ENCODE measurements at places on chromosomes 4 and X.

GRCh38 chrX:10524578-10524977 is 95.8 kb downstream of the MID1 start:
- no peak for DNase-seq

- no peak for DNase-seq
These were observed 29.1 kb upstream of the CD38 start for GRCh38 chr4:15749001-15749400.

- no peak for DNase-seq
These were observed 6.8 kb downstream of the RBM47 start for GRCh38 chr4:40622913-40623312.

GRCh38 chr4:142663828-142664227 is 182.3 kb downstream of the INPP4B start:
- no peak for DNase-seq

GRCh38 chr4:156201050-156201449 is 247.4 kb upstream of the CTSO start:
- DNase-seq = no peak

DNA sequence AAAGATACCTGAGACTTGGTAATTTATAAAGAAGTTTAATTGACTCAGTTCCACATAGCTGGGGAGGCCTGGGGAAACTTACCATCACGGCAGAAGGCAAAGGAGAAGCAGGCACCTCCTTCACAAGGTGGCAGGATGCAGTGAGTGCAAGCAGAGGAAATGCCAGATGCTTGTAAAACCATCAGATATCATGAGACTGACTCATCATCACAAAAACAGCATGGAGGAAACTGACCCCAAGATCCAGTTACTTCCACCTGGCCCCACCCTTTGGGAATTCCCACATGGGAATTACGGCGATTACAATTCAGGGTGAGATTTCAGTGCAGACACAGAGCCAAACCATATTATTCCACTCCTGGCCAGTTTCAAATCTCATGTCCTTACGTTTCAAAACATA is 514.7 kb upstream of the SPANXN1 start:
- no peak for DNase-seq

DNA sequence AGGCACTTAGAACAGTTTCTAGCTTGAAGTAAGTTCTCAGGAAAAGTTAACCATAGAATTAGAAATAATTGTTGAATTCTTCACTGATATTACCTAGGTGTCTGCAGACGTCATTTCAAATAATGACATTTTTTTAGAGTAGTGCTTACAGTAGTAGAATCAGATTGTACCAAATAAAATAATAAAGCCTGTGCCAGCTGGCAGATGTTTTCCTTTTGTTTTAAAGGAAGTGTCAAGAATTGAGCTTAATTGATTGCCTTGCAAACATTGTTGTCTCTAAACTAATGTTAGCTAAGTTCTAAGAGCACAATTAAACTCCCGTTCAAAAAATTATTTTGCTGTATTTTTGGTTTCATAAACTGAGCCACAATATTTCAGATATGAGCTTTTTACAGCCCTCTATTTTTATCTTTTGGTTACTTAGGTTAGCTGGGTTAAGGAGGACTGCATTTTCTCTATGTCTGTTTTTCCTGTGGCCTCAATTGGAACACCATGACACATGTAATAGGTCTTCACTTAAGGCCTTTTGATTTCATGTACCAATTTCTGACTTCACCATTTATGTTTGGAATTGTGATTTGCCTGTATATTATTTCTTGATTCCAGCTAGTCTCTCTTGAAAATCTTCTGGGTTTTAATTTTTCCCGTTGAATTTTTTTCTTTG is 64.2 kb downstream of the DCUN1D4 start:
- DNase-seq = no peak

GRCh38 chr4:109298279-109299010 is 4.0 kb downstream of the COL25A1 start:
- peak; percentile 72 for DNase-seq

- no peak for DNase-seq
These were observed 19.1 kb downstream of the STARD8 start for GRCh38 chrX:68666580-68666979.

DNA sequence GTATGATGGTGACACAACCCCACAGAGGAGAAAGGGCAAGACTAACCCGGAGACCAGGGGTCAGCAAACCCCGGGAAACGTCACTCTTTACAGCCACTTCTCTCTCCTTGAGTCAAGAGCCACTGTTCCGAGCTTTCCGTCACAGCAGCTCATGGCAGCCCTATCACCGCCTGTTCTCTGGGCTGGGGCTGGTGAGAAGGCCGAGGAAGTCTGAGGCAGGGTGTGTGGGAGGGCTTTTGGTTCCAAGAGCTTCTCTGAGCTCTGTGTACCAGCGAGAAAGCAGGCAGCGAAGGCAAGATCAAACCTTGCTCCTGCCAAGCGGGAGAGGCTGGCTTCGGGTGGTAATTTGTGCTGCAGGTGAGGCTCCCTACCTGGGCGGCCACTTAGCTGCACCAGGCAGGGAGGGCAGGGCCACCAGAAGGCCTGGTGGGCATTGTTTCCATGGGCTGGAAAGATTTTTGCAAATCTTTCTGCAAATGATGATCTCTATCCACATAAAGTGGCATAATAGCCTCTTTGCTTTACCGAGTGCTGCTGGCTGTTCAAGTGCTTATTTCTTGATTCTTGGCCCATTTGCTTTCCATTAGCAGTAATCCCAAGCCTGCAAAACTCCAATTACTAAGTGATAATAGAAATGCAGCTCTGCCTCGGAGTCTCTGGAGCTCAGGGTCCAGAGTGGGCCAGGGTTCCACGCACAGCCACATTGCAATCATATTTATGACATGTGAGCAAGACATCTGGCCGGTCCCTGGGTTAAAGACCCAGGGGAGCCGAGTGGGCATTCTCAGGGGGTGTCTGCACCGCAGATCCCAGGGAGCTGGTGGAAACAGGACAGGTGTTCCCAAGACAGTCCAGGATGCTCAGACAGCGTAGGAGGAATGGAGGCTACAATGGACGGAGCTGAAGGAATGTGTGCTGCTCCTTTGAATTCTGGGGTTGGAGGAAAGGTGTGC is 41.5 kb downstream of the DCTD start:
- no peak for DNase-seq

- DNase-seq = peak; percentile 91
These were observed 1.5 kb downstream of the JADE1 start for GRCh38 chr4:128810871-128811570.

GRCh38 chrX:10350981-10351380 is 194.2 kb downstream of the CLCN4 start:
- no peak for DNase-seq

DNA sequence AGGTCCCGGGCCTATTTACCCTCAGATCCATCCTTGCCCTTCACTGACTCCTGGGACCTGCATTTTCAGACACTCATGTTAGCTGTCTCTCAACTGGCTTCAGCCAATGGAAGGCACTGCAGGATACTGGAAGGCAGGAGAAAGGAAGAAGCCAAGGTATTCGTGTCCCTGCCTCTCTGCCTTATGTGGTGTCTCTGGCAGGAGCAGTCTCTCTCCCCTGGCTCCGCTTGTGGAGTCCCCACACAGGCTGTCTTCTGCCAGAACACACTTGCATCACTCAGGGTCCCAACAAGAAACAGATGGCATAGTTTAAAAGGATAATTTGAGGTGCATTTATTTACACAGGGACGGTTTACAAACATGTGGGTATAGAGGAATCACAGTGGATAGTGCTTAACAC is 21.6 kb upstream of the MAPK10 start:
- DNase-seq = no peak

DNA sequence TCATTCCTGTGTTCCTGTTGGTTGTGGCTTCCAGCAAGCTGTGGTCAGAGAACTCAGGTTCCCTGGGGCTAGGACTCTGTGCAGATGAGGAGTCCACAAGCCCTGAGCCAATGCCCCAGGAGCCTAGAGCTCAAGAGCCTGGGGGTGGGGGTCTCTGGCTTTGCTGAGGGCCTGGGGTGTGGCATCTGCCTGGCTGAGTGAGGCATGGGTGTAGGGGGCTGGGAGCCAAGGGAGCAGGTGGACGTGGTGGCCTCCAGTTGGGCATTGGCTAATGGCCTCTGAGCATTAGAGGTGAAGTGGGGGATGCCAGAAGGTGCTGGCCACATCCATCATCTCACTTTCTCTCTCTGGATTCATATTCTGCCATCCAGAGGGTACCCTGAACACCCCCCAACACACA is 5.3 kb upstream of the MAMLD1 start:
- DNase-seq = no peak

- DNase-seq = no peak
These were observed 509.6 kb downstream of the PACRGL start for GRCh38 chr4:21209860-21210259.

GRCh38 chrX:37509349-37509748 is 62.1 kb upstream of the LANCL3 start:
- DNase-seq = no peak

- no peak for DNase-seq
These were observed 361.3 kb downstream of the OPHN1 start for GRCh38 chrX:68072041-68072440.

DNA sequence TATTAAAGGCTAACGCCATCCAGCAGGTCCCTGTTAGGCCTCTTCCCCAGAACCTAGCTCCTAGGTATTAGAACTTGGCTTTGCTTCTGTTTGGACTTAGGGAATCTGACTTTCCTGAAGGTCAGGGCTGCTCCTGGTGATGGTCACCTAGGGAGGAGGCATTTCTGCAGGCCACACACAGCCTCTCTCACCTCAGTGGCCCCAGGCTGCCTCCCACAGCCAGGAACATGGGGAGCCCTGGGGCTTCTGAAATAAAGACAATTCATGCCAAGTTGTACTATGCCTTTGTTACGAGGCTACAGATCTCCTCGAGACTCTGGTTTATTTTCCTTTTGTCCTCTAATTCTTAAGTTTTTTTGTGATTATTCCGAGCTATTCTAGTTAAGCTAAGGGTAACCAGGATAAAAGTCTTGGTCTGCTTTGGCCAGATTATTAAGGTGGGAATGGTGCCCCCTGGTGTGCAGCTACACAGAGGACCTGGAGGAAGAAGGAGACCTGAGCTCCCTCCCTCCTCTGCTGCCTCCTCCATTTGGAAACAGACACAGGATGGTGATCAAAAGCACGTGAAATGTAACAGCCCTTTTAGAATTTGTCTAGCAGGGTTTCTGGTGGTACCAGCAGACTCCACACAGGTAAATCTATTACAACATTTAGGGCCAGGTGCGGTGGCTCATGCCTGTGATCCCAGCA is 131.0 kb downstream of the DCLK2 start:
- DNase-seq = peak; percentile 36

DNA sequence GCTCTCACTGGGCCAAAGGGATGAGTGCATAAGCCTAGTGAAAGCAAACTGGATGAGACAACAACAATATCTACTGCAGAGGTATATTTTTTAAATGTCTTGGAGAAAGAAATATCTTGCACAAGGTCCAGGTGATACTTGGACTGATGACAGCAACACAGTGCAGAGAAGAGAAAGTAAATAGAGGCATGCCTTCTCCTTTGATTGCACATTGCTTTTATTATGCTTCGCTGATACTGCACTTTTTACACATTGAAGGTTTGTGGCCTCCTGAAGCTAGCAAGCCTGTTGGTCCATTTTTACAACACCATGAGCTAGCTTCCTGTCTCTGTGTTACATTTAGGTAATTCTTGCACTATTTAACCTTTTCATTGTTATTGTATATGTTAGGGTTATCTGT is 189.0 kb upstream of the NDST3 start:
- no peak for DNase-seq

DNA sequence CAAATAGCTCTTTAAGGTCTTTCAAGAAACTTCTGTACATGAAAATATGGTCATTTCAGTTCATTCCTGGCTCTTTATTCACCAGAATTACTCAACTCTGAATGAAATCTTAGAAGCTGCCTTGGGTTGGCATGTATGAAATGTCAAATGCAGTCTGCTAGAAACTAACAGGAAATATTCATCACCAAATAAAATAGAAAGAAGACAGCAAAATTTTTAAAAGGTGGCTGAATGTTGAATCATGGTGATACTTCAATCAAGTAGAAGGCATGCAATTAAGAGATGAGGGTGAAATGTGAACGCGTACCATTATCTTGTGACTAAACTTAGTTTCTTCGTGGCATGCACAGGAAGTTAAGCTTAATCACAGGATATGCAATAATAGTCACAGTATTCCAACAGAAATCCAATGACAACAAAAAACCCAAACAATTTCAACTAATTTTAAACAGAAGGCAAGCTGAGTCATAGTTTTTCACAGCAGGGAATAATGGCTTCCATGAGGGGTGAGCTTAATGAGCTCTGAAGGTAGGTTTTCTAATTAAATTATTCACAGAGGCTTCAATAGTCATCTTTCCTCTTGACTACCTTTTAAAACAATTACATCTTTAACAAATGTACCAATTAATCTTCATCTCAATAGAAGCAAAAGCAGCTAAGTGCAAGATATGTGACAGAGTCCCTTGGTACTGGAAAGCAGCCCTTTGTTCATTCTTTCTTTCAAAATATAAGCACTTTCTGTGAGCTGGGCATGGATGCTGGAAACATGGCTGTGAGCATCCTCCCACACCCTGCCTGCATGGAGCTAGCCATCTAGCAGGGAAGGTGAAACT is 44.5 kb downstream of the SCFD2 start:
- peak; percentile 56 for DNase-seq

- DNase-seq = no peak
These were observed 182.2 kb upstream of the STK26 start for GRCh38 chrX:131840799-131841495.

- DNase-seq = peak; percentile 77
These were observed 763 bp downstream of the GRSF1 start for GRCh38 chr4:70838666-70839588.

- DNase-seq = no peak
These were observed 262.4 kb downstream of the MID1IP1 start for GRCh38 chrX:39063702-39064101.

- no peak for DNase-seq
These were observed 63.0 kb downstream of the GPC3 start for GRCh38 chrX:133922390-133922771.

Measured in brain (organoid and tissue), 16 donors.